ENCODE measurements at places on chromosomes 7 and 10.
A peak's percentile ranks its signal among the peaks of the same experiment; 100 is the strongest.

- DNase-seq = no peak
Observed at GRCh38 chr10:131211146-131211545, 100.4 kb downstream of the TCERG1L start.

GRCh38 chr10:119270762-119271366, 63.5 kb downstream of the GRK5 start:
- peak; percentile 31 for DNase-seq

- no peak for DNase-seq
Observed at GRCh38 chr7:25288556-25289307, 60.4 kb upstream of the NPVF start.

GRCh38 chr7:99920149-99920548, 819 bp upstream of the TRIM4 start:
- no peak for DNase-seq

DNA sequence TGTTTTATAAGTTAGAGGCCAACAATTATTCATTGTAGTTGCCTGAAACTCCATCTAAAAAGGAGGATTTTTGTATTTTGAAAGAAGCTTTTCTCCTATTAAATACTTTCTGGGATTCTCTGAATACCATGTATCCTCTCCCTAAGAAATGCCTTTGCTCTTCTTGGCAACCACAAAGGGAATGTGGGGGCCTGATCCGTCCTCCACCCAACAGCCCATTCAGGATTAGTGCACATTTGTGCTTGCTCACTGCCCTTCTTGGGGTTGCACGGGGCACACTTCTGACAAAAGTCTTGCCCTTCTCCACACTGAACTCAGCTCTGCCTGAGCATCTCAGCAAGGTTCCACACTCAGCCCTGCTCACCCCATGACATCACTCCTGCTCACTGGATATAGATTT, 194.2 kb downstream of the SLC25A13 start:
- no peak for DNase-seq

DNA sequence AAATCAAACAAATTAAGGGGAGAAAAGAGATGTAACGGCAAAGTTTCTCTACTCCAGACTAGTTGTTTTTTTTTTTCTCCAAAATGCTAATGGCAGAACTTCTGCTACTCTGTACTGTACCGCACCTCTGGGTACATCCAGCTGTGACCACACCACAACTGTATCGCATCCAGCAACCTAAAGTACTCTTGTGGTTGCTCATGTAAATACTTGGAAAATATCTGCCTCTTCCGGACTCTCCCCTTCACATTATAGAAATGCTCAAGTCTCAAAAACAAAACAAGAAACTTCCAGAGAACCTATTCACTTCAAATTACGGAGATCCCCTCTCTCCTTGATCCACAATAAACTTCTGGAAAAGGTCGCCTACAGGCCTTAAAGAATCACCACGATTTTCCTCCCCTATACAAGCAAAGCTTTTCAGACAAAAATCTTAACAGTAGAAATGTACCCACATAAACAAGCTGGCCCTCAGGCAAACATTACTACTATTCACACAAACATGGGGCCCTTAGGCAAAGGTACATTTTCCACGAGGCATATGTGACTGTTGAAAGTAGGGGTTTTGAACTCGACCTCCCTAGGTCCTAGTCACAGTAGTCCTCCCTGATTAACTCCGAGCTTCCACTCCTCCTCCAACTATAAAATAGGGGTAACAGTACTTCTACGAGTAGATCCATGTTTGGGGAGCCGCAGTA, 222.9 kb upstream of the MKLN1 start:
- no peak for DNase-seq

DNA sequence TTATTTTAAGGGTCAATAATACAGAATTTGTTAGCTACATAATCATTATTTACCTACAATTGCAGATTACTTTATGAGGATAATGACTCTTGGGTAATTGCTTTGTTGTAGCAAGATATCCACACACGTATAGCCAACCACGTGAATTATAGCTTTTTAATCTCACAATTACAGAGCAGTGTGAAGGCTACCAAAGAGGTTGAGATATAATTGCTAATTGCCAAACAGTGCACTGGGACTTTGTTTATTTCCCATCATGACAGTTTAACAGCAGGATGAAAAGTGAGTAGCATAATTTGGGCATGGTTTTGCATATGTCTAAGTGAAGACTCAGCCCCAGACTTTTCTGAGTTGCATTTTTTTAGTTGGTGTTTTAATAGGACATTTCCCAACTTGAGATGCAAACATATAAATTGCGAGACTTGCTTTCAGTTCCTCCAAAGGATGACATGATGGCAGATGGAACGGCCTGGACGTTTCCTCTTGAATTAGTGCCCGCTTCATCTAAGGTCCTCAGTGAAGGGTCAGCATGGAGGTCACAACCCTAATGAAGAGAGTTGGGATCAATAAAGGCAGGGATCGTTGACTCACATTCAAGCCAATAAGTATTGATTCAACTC, 180.7 kb upstream of the GPR26 start:
- DNase-seq = no peak

DNA sequence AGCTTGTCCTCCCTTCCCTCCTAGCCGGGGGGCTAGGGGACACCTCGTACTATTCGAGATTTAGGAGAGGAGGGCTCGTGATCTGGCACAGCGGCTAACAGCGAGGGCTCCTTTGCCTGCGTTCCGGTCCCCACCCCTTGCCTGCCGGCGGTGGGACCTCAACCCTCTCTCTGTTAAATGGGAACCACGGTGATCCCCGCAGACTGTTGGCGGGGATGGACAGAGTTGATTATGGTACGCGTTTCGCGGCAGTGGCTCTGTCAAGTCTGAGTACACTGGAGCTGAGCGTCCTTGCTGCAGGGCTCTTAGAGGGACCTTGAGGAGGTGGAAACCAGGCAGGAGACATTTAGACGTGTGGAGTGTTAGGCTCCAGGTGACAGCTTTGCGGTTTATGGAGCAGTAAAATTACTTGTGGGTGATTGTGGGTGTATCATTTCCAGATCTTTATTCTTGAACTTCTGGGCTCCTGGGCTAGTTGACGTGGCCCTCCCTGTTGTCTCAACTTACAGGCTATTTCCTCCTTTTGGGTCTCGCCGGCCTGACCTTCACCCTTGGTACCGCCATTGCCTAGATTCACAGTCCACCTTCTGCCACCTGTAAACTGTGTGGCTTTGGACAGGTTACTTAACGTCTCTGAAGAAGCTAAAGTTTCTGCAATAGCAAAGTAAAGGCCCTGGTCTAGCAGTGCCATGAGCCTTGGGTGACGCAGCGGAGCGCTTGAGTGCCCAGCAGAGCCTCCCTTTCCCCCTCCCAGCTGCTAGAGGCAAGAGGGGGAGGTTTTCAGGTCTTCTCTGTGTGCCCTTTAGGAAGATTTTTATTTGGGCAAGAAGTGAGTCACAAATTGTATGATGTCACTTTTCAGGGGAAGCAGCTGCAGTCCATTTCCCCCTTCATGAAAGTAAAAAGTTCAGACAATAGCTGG, 739 bp downstream of the CASP7 start:
- DNase-seq = peak; percentile 21

DNA sequence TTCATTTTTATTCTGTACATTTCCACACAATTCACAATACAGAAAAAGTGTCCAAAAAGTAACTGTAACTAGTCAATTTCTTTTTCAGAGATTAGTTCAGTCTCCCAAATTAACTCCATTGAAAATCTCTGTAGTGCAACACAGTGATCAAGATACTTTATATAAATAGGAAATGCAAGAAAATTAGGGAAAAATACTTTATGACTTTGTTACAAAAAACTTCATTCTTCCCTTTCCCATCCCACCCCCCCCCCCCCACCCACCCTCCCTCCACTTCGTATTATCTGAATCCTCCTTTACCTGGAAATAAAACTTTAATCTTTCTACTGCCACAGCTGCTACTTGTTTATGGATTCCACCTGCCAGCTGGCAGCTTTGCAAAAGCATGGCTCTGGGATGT, 37.5 kb upstream of the PTN start:
- DNase-seq = no peak

DNA sequence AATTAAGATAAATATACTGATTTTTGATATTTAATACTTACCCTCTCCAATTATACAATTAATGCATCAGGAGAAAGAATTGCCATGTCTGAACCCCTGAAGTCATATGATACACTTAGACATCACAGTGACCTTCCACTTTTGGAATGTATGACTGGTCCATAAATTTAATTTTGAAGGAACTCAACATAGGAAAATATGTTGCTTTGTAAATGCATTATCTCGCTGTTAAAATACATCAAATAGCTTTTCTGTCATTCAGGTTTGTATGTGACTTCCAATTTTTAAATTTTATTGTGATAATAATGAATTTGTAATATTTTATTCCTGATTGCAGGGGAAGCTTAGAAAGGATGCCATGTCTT, 631.9 kb upstream of the ANKRD30A start:
- DNase-seq = no peak

DNA sequence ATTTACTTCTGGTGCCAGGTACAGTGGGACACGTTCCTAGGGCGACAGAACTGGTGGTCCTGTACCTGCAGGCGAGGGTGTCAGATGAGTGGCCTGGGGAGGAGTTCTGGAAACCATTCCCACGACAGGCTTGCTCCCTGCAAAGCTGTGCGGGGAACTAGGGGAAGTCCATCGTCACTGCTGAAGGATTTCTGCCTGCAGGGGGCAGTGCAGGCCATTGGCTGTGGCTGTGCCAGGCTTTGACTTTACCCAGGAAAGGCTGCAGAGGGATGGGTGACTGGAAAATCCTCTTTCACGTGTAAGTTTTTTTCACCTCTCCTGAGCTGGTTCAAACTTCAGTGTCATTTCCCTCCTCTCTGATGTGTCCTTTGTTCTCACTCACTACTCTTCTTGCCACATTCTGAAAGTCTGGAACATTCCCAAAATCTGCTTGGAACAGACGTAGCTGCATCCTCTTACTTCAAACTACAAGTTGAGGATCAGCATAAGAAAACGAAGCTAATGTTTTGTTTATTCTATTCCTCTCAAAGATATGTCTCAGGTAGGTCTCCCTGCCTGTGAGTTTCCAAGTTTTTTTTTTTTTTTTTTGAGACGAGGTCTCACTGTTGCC, 126.5 kb downstream of the SH2D4B start:
- DNase-seq = peak; percentile 43

- DNase-seq = no peak
Observed at GRCh38 chr10:110039254-110039653, 31.5 kb downstream of the ADD3 start.

GRCh38 chr7:11239316-11239715, 265.6 kb downstream of the PHF14 start:
- DNase-seq = no peak

- no peak for DNase-seq
Observed at GRCh38 chr7:16318989-16319915, 102.1 kb downstream of the CRPPA start.

DNA sequence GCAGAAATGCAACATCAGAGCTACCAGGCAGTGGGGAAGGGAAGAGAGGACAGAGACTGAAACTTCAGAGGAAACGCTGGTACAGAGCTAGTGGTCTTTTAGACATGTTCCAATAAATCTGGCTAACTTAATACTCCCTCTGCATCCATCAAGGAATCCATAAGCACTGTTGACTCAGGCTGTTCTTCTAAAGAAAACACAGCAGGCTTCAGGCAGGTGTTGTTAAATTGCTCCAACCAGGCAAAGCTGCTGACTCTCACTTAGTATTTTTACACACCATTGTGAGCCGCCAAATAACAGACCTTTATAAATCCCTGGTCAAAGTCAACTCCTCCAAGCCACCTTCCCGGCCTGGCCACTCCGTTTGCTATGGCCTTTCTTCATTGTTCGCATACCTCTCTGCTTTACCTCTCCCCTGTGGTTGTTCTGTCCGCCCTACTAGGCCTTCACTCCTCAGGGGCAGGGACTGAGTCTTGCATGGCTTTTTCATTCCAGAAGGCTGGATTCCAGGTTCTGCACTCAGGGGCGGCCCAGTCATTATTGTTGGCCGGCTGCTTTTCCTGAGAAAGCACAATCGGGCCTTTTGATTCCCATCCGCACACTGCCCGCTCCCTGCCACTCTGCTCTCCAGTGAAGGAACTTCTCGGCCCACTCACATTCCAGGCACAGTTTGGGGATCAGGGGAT, 18.4 kb downstream of the CREB3L2 start:
- DNase-seq = no peak

- DNase-seq = no peak
Observed at GRCh38 chr10:78279756-78280155, 246.1 kb downstream of the RPS24 start.

DNA sequence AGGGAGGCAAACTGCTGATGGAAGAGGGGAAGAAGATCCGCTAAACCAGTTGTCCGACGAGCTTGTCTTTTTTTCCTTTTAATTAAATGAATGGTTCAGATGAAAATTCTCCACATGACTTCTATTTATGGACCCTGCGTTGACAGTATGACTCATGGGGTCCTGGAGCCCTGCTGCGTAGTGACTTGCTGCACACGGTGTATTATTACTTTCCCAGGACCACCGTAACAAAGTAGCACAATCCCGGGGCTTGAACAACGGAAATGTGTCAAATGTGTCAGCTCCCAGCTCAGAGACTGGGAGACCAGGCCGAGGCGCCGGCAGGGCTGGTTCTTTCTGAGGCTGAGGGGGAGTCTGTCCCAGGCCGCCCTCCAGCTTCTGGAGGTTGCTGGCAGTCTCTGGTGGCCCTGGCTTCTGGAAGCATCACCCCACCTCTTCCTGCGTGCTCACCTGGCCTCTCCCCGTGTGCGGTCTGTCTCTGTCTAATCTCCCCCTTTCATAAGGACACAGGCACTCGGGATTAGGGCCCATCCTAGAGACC, 33.8 kb upstream of the MNX1 start:
- no peak for DNase-seq

Data from stimulated activated CD4-positive, alpha-beta T cell treated with anti-CD3 and anti-CD28 coated beads, Interleukin-4, amount 100 ng/mL, for 4 hours (primary cell).